ENCODE measurements at places on chromosomes 11 and 22. TPM values are rescaled to one million over a fixed set of nuclear protein-coding genes. Genes with fewer than 3 reads are reported as not detected.

The KLHDC7B gene
- total RNA-seq, result 0.32 TPM

The LMNTD2 gene
- 2.2 TPM for total RNA-seq

DNA sequence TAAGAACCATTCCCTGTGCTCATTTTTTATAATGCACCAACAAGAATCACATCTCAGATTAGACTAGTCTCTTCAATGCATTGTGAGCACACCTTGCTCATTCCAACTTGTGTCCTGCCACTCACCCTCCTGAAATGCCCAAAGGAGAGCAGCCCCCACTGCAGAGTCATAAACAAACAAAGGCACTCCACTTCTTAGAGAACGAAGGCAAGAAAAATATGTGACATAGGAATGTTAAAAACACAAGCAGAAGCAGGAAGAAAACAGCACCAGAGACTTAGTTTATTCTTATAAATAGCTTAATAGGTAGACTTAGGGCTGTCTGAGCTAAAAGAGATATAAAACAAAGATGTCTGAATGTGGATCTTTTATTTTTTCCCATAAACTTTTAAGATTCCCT, 57.2 kb downstream of the GUCY1A2 start:
- no peak for DNase-seq

DNA sequence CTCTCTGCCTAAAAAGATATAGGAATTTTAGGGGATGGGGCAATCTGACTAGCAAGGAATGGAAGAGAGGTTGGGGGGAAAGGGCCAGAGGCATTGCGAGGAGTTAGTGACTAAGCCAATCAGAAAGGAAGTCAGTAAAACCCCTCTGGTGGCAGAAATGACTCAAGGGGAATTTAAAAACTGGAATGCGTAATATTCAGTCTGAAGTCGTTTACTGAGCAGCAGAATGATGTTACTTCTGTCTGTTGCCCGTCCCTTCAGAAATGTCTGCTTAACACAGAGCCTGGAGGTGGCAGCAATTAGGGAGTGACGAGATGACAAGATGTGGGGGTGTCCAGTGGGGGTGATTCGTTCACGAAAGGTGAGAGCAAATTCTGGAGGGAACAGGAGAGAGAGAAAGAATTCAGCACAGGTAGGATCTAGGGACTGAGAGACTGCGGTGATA, 107.7 kb upstream of the CLMP start:
- DNase-seq, result peak; percentile 24

DNA sequence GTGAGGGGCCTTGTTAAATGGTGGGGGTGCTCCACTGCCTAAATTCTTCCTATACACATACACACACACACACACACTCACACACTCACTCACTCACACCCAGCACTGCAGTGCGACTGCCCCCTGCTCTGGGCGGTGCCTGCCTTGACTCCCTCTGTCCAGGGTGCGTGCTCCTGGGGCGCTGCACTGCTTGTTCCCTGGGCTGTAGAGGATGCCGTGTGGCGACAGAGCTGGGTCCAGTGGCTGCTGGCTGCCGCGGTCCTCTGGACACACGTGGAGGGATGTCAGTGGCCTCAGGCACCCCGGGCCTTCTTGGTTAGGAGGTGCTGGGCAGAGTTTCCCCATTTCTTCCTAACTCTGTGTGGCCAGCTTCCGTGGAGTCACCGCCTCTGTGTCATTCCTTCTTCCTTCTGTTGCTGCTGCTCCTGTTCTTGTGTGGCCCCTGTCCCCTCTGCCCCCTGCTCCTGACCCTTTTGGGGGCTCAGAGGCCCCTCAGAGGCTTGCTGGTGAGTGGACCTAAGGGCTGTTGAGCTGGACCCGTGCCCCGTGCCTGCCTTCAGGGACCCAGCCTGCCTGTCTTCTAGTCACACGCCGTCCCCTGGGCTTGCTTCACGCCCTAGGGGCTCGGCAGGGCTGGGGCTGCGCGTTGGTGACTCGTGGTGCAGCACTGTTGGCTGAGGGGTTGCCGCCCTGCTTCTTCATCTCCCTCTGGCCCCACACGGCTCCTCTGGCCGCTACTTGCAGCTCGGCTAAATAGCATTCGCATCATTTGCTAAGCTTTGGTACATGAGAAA, 147.0 kb downstream of the TBC1D22A start:
- no peak for DNase-seq
